MM.1S (cell line): ENCODE measurements at places on chromosomes 7 and 10.

DNA sequence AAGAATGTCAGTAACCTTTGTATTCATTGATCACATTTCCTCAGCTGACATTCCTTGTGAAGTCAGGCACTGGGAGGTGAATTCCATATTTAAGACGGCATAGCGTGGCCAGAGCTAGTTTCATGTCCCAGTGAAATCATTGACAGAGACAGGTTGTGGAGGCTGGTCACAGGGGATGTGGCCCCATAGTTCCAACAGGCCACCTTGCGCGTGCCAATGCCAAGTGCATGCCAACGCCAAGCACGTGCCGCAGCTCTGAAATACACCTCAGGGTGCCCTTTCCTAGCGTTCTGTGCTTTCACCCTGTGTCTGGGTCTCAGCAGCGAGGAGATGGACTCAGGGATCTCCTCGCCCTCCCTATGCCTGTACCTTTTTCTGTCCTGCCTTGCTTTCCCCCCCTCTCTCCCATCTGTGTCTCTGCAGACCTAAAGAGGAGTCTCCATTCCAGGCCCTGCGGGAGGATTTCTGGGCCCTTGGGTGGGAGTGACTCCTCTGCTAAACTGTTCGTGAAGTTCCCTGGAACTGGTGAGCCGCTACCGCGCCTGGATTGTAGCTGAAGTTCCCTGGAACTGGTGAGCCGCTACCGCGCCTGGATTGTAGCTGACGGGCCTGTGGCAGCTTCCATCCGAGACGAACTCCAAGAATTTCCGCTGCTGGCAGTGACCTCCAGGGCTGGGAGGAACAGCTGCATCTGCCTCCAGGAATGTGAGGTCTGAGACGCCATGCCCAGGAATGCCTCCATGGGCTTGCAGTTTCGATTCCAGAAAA lies 19.7 kb downstream of the AQP1 start:
- no peak overlapping the region for H3K27ac ChIP-seq

GRCh38 chr10:12902851-12903358 lies 98.6 kb downstream of the CCDC3 start:
- H3K4me3 ChIP-seq: no peak overlapping the region
- H3K27me3 ChIP-seq: no peaks in the 10 kb centered on the region
- no peak for DNase-seq
- no peaks in the 10 kb centered on the region for H3K36me3 ChIP-seq

GRCh38 chr10:43214071-43214955 lies 52.6 kb downstream of the RASGEF1A start:
- no peaks in the 10 kb centered on the region for H3K36me3 ChIP-seq
- DNase-seq: no peak
- H3K27ac ChIP-seq: no peak overlapping the region
- H3K4me3 ChIP-seq: no peak overlapping the region

- H3K4me1 ChIP-seq: 0 out of 2 replicates have a peak, but pooled peaks cover 7% of the 10 kb centered on the region
- no peak for DNase-seq
- no peak overlapping the region for H3K4me3 ChIP-seq
- H3K27me3 ChIP-seq: no peaks in the 10 kb centered on the region
- H3K27ac ChIP-seq: no peak overlapping the region
Observed at GRCh38 chr7:112290065-112290464, 83.6 kb downstream of the ZNF277 start.

DNA sequence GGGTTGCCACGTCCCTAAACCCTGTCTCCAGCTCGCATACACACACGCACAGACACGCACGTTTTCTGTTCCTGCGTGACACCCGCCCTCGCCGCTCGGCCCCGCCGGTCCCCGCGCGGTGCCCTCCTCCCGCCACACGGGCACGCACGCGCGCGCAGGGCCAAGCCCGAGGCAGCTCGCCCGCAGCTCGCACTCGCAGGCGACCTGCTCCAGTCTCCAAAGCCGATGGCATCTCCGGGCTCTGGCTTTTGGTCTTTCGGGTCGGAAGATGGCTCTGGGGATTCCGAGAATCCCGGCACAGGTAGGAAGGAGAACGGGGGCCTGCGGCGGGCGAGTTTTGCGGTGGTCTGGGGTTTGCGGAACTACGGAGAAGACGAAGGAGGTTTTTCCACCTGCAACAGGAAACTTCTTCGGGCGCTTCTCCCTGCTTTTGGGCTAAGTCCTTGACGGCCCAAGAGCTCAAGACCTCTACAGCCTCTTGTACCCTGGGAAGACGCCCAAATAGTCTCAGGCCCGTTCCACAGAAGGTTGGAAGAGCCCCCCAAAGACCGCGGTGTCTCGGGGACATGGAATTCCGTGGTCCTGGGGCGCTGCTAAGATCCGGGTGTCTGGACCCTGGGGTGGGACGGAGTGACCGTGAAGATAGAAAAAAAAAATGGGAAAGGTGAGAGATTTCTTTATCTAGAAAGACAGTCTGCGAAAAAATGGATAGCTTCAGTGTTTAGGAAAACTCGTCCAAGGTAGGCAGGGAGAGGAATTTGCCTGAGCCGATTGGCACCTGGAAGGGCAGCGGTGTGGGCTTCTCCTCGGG lies at the start of gene GAD2:
Gene GAD2 (plus strand): TSS at position 190 of the 811 bp plus-strand sequence. CDS start 36 bp downstream, at position 226.
- no peaks in the 10 kb centered on the region for H3K36me3 ChIP-seq
- H3K27me3 ChIP-seq: no peaks in the 10 kb centered on the region
- no peak within 1 kb of the TSS for H3K27ac ChIP-seq
- no peak within 1 kb of the TSS for H3K4me3 ChIP-seq
- no peak for DNase-seq
- no peaks in the 10 kb centered on the region for H3K4me1 ChIP-seq

GRCh38 chr10:96370584-96371157 lies 11.9 kb upstream of the OPALIN start:
- 0 out of 2 replicates have a peak, but pooled peaks cover 5% of the 10 kb centered on the region for H3K4me1 ChIP-seq
- H3K4me3 ChIP-seq: no peak overlapping the region
- peaks cover 22% of the 10 kb centered on the region; the same call in 1 of the 2 replicates for H3K27me3 ChIP-seq
- no peaks in the 10 kb centered on the region for H3K36me3 ChIP-seq

DNA sequence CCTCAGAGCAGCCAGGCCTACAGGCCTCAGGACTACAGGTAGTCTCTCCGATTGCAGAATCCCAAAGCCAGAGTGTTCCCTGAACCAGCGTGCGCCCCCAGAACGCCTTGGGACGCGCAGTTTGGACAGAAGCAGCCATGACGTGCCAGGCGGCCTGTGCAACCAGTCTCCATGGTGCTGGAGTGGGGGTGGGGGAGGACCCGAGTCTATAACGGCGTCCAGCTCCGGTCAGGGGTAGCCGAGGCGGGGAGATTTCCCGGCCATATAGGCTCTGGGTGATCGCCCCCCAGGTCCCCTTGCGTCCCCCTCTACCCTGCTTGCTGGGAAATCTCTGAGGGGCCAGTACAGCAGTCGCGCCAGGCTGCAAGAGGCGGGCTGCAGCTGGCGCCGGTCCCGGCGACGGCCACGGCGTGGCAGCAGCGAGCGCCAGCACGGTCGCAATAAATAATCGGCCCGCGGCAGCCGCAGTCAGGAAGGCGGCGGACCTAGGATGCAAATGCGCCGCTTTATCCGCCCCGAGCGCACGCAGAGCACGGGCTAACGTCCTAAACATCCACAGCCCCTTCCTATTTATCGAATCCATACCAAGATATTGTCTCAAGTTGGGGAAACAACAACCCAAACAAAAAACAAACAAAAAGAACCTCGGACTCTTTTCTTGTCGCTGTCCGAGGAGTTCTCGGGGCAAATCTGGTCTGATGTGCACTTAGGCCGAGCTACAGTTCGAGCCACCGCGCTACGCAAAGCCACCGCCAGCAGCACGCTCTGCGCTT lies 1.6 kb downstream of the HOXA3 start:
- no peaks in the 10 kb centered on the region for H3K36me3 ChIP-seq
- peaks cover 82% of the 10 kb centered on the region for H3K27me3 ChIP-seq
- no peak overlapping the region for H3K27ac ChIP-seq

GRCh38 chr7:135678612-135679575 lies 16.6 kb downstream of the STMP1 start:
- no peak for DNase-seq
- no peak overlapping the region for H3K27ac ChIP-seq
- H3K36me3 ChIP-seq: 0 out of 2 replicates have a peak, but pooled peaks cover 7% of the 10 kb centered on the region
- H3K27me3 ChIP-seq: no peaks in the 10 kb centered on the region
- peaks cover 10% of the 10 kb centered on the region; the same call in 1 of the 2 replicates for H3K4me1 ChIP-seq

GRCh38 chr10:89838044-89838615 lies 136.7 kb downstream of the KIF20B start:
- H3K4me3 ChIP-seq: peak overlapping the region; percentile 71
- DNase-seq: no peak
- H3K36me3 ChIP-seq: no peaks in the 10 kb centered on the region
- no peaks in the 10 kb centered on the region for H3K4me1 ChIP-seq

DNA sequence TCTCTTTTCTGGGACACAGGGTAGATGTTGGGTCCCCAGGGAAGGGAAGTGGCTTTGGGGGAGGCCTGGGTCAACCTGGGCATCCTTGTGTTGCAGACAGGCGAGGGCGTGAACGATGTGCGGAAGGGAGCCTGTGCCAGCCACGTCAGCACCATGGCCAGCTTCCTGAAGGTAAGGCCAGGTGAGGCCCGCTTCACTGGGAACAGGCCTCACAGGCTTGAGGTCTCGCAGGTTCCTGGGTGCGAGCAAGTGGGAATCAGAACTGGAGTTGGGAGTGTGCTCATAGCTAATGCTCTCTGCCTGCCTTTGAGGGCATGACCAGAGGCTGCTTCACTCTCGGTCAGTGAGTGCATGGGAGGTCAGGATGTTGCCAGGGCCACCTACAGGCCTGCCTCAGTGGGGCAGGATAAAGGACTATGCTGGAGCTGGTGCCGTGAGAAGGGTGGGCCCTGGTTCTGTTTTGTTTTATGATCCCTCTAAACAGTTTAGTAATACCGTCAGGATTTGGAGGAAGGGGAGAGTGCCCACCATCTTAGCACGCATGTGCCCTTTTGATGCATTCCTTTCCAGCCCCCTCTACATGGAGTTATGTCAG lies 8.4 kb downstream of the DBNL start:
- H3K4me3 ChIP-seq: no peak overlapping the region
- H3K27me3 ChIP-seq: no peaks in the 10 kb centered on the region
- H3K36me3 ChIP-seq: peaks cover 4% of the 10 kb centered on the region; the same call in 1 of the 2 replicates
- no peak overlapping the region for H3K27ac ChIP-seq
- no peaks in the 10 kb centered on the region for H3K4me1 ChIP-seq

DNA sequence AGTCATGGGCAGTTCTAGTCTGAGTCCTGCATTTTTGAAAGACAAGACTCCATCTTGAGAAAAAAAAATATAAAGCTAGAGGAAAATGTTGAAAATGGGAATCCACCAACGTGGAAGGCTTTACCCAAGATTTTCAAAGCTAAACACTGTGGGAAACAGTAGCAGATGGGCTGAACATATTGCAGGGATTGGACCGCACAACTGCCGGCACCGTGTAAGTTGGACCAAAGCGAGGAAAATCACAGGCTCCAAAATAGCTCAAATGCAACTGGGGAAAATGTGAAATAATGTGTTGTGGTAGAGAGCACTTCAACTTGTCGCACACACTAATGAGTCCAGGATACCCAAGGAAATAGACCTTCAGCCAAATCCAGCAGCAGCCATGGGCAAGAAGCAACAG lies 26.4 kb upstream of the ADRB1 start:
- no peak overlapping the region for H3K27ac ChIP-seq
- no peak for DNase-seq
- no peak overlapping the region for H3K4me3 ChIP-seq
- no peaks in the 10 kb centered on the region for H3K27me3 ChIP-seq
- H3K4me1 ChIP-seq: no peaks in the 10 kb centered on the region
- no peaks in the 10 kb centered on the region for H3K36me3 ChIP-seq

DNA sequence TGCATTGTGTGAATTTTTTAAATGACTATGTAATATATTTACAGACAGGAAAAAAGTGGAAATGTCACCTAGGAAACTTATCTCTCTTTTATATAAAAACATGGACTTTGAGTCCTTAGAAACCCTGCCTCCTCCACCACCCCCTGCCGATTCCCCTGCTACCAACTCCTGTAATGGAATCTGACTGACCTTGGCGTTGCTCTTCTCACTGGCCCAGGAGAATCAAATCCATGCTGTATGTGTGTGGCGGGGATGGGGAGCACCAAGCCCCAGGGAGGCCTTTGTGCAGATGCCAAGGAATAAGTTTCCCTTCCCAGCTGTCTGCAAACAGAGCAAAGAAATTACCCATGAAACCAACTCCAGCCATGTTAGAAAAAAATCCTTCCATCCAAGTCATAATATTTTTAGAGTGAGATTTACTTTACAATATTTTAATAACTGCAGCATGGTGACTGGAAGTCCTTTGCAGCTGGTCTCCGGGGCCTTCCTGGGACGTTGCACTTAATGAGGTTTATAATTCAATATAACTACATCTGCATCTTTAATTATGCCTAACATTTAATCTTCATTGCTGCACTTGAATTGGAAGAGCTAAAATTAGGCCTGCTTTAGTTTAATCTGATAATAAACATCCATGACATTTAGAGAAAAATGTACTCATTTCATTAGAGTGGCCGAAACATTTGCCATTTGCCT lies 111.4 kb upstream of the CACUL1 start:
- no peaks in the 10 kb centered on the region for H3K36me3 ChIP-seq
- no peak for DNase-seq
- no peak overlapping the region for H3K27ac ChIP-seq
- H3K27me3 ChIP-seq: no peaks in the 10 kb centered on the region

- no peak overlapping the region for H3K4me3 ChIP-seq
- DNase-seq: no peak
- H3K4me1 ChIP-seq: no peaks in the 10 kb centered on the region
- H3K27me3 ChIP-seq: no peaks in the 10 kb centered on the region
Observed at GRCh38 chr10:114478281-114478680, 74.0 kb upstream of the AFAP1L2 start.

DNA sequence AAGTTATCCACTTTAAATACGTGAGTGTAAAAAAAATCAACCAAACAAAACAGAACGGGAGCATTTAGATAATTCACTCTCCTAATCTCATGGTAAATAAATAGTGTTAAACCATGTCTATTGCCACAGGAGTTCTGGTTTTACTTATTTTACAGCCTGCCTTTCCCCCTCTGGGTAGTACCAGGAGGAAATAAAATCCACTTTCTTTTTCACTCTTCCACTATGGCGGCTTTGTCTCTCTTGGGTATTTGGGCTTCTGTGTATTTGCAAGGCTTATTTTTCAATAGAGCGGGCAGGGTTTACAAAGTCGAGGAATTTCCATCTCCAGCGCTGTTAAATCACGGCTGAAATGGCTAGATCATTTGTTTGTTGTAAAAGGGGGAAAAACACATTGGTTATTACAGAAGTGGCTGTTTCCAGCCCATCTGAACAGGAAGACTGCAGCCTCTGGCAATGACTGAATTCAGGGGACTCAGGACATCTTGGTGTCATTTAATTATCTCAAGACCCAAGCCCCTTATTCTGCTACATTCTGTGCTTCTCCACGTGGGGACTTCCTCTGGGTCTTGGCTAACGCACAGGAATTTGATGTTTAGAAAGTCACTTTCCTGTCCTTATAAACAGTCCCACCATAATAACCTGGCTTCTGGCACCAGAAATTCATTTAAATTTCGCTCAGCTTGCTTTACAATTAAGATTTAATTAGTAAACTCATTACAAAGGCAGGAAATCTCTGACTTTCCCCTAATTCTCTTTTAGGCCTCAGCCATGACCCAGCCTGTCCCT lies 323.9 kb downstream of the GATA3 start:
- no peak for DNase-seq
- H3K4me3 ChIP-seq: no peak overlapping the region
- no peak overlapping the region for H3K27ac ChIP-seq

- H3K36me3 ChIP-seq: no peaks in the 10 kb centered on the region
- DNase-seq: no peak
- H3K4me1 ChIP-seq: no peaks in the 10 kb centered on the region
- H3K4me3 ChIP-seq: no peak overlapping the region
- H3K27ac ChIP-seq: no peak overlapping the region
- no peaks in the 10 kb centered on the region for H3K27me3 ChIP-seq
Observed at GRCh38 chr10:19316204-19316870, 267.7 kb downstream of the MALRD1 start.
